Glomerular endothelial cell (primary cell): ENCODE measurements at places on chromosomes 2 and 18. TPM values are rescaled to one million over a fixed set of nuclear protein-coding genes. Genes with fewer than 3 reads are reported as not detected.

- no peak for DNase-seq
These were observed 678 bp upstream of the OTX1 start for GRCh38 chr2:63049970-63050333.

GRCh38 chr2:102264952-102265351 lies 46.4 kb upstream of the IL1RL1 start:
- DNase-seq: no peak

GRCh38 chr18:2337552-2338141 lies 233.7 kb downstream of the METTL4 start:
- no peak for DNase-seq

DNA sequence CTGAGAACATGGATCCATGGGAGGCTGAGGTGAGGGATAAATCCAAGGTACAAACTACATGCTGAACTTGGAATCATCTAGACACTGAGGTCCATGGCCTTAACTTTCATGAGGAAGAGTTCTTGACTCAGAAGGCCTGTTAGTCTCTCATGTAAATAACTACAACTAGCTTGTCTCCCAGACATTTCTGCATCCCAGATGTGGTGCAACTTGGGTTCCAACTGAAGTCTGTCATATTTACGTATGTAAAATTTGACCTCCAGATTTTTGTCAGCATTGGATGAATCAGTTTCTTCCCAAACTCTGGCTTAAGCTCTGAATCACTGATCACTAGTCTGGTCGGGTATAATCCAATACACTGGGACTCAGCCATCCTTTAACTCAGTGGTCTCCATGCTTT lies 306.9 kb downstream of the PDE11A start:
- no peak for DNase-seq

- DNase-seq: no peak
These were observed 37.5 kb upstream of the SERPINB2 start for GRCh38 chr18:63850020-63850419.

- DNase-seq: peak; percentile 41
These were observed 59.9 kb downstream of the SUMO1 start for GRCh38 chr2:202178346-202178958.

DNA sequence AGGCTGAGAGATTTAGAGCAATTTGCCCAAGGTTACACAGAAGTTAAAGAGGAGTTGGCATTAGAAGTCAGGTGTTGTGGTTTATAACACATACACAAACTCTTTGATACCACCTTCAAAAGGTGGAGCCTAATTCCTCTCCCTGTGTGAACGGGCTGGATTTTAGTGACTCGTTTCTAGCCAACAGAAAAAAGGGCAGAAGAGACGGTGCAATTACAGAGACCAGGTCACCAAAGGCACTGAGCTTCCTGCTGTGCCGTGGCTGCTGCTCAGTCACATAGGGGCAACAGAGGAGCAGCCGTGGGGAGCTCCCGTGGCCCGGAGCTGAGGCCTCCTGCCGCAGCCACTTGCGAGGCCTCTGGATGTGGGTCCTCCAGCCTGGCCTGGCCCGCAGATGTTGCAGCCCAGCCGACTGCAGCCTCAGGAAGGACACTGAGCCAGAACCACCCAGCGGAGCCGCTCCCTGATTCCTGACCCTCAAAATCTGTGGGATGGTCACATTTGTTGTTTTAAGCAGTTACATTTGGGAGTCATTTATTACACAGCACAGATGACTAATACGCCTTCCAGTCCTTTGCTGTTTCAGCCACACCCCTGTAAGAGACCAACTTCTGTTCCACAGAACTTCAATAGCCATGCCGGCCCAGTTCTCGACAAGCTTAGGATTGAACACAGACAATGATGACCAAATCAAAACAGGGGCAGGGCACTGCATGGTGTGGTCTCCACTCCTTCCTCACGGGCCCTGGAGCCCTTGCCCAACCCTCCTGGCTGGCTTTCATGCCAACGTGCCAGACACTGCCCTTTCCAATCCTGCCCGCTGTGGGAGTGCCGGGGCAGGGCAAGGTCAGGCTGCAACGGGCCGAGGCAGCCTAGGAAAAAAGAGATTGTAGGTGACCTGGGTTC lies 17.1 kb downstream of the EDAR start:
- DNase-seq: no peak

DNA sequence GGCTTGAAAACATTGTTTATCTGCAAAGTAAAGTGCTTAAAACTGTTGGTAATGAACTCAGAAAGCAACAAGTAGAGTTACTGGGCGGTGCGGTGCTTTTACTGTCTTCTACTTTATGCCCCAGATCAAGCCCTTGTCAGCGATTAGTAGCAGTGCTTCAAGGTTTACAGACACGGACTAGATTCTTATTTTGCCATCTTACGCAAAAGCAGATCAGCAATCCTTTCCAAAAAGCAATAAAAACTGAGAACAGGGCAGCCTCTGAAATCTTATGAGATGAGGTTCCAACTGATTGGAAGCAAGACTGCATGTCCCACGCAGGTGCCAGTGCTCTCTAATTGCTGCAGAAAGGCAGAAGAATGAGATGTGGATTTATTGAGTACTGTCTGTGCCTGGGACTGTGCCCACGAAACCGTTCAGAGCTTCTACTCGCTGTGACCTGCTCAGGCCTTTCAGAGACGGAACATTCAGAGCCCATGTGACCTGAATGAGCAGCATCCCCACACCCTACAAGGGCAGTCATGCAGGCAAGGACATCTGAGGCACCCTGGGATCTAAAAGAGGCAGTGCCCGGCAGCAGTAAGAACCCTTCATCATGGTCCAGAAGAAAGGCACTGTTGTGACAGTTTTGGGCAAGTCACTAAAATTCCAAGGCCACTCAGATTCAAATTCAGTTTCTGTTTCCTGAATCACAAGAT lies 15.7 kb downstream of the COL4A3 start:
- no peak for DNase-seq

GRCh38 chr2:64831134-64831976 lies 157.8 kb upstream of the SLC1A4 start:
- DNase-seq: peak; percentile 75

DNA sequence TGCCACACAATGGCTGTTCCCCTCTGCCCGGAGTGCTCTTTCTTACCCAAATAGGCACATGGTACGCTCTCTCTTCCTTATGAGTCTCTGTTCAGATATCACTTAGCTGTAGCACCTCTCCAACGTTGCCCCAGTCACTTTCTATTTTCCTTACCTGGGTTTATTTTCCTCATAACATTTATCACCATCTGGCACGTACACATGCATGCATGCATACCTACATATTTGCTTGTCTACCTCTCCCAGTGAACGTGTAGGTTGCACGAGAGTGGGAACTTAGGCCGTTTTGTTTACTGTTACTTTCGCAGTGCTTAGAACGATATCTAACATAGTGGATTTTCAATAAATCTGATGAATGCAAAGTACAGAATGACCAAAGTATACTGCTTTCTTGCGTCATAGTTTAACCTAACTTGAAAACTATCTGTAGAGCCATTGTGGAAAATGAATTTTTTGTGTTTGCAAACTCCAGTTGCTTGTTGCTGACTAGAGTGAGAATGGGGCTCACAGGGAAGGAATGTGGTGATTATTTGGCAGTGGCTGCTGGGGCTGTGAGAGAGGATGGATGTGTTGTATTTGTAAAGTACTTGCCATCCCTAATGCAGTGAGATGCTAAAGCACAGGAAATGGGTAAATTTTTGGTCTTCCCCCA lies 47.1 kb downstream of the ACSL3 start:
- DNase-seq: no peak

GRCh38 chr2:69007169-69007568 lies 5.8 kb upstream of the ANTXR1 start:
- DNase-seq: no peak

DNA sequence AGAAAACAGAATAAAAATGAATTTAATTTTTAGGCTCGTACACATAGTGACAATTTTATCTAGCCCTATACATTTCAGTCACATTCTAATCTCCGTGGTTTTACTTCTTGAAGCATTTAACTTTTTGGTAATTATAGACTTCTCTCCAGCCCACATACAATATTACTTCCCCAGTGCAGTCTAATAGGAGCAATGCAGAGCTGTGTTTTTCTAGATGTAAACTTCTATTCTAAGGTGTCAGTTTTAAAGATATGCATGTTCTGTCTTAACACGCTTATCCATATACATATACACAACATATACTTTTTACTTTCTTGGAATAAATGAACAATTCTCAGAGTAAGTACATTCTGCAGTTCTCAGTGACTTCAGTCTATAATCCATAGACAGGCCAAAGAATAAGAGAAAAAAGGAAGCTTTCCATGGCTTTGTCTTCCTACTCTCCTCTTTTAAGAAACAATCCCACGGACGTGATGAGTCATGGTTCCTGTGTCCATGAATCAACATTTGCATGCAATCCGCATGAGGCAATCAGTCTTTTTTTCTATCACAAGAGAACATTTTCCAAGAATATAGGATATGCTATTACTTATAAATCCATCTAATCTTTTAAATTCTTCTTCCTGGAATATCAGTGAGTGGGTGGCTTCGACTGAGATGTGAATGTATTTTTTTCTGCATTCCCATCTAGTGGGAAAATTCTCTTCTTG lies 42.8 kb downstream of the CCDC102B start:
- peak; percentile 83 for DNase-seq

GRCh38 chr2:88054782-88055370 lies 707 bp downstream of the KRCC1 start:
- no peak for DNase-seq

DNA sequence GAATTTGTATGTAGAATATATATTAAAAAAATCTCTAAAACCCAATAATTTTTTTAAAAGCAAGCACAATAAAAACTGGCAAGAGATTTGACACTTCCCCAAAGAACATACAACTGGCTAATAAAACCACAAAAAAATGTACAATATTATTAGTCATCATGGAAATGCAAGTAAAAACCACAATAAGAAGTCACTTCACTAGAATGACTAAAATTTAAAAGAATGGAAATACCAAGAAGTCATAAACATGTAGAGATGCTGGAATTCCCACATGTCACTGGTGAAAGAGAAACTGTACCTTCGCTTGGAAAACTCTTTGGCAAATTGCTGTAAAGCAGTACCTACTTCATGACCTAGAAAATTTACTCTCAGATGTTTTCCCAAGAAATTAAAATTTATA lies 43.4 kb upstream of the KYNU start:
- DNase-seq: no peak

- DNase-seq: no peak
These were observed at the start of gene CACNB4 for GRCh38 chr2:152098496-152099366. CACNB4 (minus strand) TSS chr2:152099044.

DNA sequence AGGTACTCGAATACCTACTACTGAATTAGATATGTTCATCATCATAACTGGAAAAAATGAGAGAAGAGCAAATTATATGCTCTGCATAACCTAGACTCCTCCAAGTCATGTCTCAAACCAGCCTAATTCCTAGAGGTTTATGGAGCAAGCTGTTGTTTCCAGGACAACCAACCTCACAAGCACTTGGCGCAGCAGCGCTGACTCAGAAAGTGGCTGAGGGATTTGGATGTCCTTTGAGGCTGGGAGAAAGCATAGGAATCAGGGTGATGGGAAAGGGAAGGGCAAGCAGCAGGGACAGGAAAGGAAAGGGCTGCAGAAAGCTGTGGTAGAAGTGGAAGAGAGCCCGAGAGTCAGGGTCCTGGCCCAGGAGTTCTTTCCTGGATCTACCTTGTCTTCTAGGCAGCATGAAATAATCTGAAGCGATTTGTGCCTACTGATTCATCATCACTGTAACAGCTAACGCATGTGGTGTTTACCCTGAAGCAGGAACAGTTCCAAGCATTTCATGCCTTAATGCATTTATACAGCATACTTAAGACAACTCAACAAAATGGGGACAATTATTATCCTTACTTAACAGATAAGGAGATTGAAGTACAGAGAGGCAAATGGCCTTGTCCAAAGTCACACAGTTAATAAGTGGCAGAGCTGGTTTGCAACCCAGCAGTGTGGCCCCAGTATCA lies 3.7 kb downstream of the PLEK start:
- no peak for DNase-seq

DNA sequence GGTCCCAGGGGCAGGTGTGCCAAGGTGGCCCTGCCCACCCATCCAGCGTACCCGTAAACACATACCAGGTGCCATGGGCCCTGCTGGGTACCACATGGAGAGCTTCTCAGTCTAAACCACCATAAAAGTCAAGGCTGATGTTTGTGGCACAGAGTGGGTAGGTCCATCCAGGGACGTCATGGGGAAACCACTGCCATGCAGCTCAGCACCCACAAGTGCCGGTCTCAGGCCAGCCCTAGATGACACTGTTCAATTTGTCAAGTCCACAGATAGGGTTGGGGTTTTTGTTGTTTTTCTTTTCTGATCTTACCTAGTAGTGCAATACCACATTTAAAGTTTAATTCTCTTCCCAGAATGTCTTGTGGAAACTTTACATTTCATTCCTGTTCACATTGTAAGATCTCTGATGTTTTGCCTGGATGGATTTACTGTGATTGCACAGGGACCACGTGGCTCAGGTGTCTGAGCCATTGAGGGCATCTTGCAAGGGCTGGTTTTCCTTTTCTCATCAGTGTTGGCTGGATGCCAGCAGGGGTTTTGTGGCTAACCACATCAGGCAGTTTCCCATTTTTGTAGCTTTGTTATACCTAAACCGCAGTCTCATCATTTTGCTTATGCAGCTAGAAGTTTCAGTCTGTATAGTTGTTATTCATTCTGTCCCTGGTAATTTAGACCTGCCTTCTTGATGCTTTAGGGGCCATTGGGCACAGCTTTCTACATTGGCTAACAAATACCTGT lies 64.7 kb downstream of the STK25 start:
- no peak for DNase-seq

DNA sequence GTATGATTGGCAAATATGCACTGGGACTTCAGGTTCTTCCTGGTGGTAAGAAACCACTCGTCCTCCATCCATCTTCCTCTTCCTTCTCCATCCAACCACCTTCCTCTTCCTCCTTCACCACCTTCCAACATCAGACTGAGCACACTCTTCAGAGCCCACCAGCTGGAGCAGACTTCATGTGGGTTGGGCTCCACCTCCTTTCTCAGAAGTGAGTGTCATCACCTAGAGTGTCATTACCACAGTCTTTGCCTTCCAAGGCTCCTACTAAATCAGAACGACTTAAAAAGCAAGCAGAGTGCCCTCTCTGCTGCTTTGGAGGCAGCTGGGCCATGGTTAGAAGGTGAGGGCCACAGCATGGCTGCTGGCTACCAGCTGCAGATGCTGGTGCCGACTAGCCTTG lies 171.6 kb downstream of the SH3RF3 start:
- DNase-seq: no peak

- no peak for DNase-seq
These were observed 69.8 kb downstream of the TSN start for GRCh38 chr2:121825003-121825950.

Gene LRATD1
- 9.7 and 17.1 TPM in 2 replicates for total RNA-seq

Gene SRSF7
- 86.9 and 97.4 TPM in 2 replicates for total RNA-seq

Gene TRIP12
- 126 and 215 TPM in 2 replicates for total RNA-seq

Gene FIGN
- total RNA-seq: 3.0 and 4.7 TPM in 2 replicates

Gene ARHGEF4
- 0.24 and 0.58 TPM in 2 replicates for total RNA-seq

Gene GPAT2
- total RNA-seq: 4.2 and 5.7 TPM in 2 replicates

Gene OSR1
- 0.10 and 1.3 TPM in 2 replicates for total RNA-seq

Gene PARD6G
- total RNA-seq: 5.1 and 5.4 TPM in 2 replicates
